Testis (tissue), 5 donors: ENCODE measurements at places on chromosomes 16 and 17. TPM values are rescaled to one million over a fixed set of nuclear protein-coding genes. Genes with fewer than 3 reads are reported as not detected.

The THAP11 gene
- polyA plus RNA-seq, result 24.0 TPM

- no peak overlapping the region for H3K27ac ChIP-seq
- DNase-seq, result no peak
- no peaks in the 10 kb centered on the region for H3K27me3 ChIP-seq
- no peaks in the 10 kb centered on the region for H3K36me3 ChIP-seq
Observed at GRCh38 chr16:22317625-22318024, 20.4 kb downstream of the POLR3E start.

The STAT3 gene
- polyA plus RNA-seq, result 69.5 TPM

The ADGRG1 gene
- polyA plus RNA-seq, result 134 TPM

The KRT26 gene
- 0.30 TPM for polyA plus RNA-seq

DNA sequence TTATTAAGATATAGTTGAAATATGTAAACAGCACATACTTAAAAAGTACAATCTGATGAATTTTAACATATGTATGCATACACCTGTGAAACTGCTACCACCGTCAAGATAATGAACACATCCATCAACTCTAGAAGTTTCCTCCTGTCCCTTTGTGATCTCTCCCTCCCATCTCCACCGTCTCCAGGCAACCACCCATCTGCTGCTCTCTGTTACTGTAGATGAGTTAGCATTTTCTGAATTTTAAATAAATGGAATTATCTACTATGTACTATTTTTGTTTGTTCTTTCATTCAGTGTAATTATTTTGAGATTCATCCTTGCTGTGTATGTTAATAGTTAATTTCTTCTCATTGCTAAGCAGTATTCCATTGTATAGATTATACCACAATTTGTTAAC, 40.2 kb upstream of the SMPD3 start:
- no peaks in the 10 kb centered on the region for H3K36me3 ChIP-seq

The C16orf86 gene
- polyA plus RNA-seq, result 77.9 TPM

The KRTAP4-5 gene
- polyA plus RNA-seq, result not detected

The KRT40 gene
- 0.45 TPM for polyA plus RNA-seq

DNA sequence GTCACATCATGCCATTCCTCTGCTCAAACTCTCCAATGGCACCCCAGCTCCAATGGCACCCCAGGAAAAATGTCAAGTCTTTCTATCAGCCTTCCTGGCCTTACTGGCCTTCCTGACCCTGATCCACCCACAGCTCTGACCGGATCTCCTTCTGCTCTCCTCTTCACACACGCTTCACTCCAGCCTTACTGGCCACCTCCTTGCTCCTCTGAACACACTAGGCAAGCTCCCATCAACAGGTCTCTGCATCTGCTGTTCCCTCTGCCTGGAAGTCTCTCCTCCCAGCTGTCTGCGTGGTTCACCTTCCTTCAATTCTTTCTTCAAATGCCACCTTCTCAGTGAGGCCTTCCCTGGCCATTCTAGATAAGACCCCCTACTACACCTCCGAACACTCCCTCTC, 43.4 kb downstream of the MYO1D start:
- DNase-seq, result no peak
- no peaks in the 10 kb centered on the region for H3K4me1 ChIP-seq
- H3K27ac ChIP-seq, result no peak overlapping the region
- H3K4me3 ChIP-seq, result no peak overlapping the region

- peak overlapping the region; percentile 85 for H3K27ac ChIP-seq
- H3K4me3 ChIP-seq, result peak overlapping the region; percentile 98
- peak; percentile 24 for DNase-seq
- H3K36me3 ChIP-seq, result no peaks in the 10 kb centered on the region
- H3K27me3 ChIP-seq, result no peaks in the 10 kb centered on the region
Observed at GRCh38 chr16:84700446-84701300, 873 bp downstream of the USP10 start.

- DNase-seq, result peak; percentile 19
- no peak overlapping the region for H3K4me3 ChIP-seq
- no peaks in the 10 kb centered on the region for H3K27me3 ChIP-seq
- H3K4me1 ChIP-seq, result no peaks in the 10 kb centered on the region
- no peaks in the 10 kb centered on the region for H3K36me3 ChIP-seq
- no peak overlapping the region for H3K27ac ChIP-seq
Observed at GRCh38 chr16:78362524-78363135, 263.2 kb downstream of the WWOX start.

DNA sequence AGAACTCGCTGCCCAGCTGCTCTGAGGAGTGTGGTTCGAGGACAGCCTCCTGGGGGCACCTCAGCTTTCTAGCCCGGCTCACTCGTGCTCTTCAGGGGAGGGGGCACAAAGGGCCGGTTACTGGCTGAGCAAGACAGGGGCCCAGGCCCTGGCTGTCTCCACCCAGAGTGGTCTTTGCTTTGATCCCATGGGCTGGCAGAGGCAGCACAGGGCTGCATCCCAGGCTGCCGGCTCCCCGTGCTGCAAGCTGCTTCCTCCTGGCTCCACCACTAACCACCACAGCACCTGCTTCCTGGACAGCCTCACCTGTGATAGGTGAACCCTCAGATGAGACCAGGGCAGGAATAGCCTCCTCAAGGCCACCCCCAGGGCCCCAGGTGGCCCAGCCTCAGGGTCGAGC, 6.8 kb downstream of the SPPL2C start:
- no peaks in the 10 kb centered on the region for H3K4me1 ChIP-seq
- H3K4me3 ChIP-seq, result no peak overlapping the region
- no peak for DNase-seq
- H3K36me3 ChIP-seq, result no peaks in the 10 kb centered on the region
- no peak overlapping the region for H3K27ac ChIP-seq

GRCh38 chr17:27807567-27808470, 7.5 kb upstream of the NOS2 start:
- no peaks in the 10 kb centered on the region for H3K36me3 ChIP-seq
- H3K4me1 ChIP-seq, result no peaks in the 10 kb centered on the region
- DNase-seq, result peak; percentile 40
- no peaks in the 10 kb centered on the region for H3K27me3 ChIP-seq
- no peak overlapping the region for H3K27ac ChIP-seq
- no peak overlapping the region for H3K4me3 ChIP-seq

DNA sequence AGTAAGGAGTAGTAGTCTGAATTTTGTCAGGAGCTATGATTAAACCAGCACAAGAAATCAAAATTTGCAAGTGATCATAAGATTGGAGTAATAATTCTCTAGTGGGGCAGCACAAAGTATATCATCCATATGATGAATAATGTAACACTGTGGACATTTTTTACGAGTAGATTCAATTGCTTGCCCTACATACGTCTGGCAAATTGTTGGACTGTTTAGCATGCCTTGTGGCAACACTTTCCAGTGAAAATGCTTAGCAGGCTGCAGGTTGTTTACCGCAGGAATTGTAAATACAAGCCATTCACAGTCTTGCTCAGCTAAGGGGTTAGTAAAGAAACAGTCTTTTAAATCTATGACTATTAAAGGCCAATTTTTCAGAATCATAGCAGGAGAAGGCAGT, 35.7 kb downstream of the ATF7IP2 start:
- no peak for DNase-seq
- no peak overlapping the region for H3K27ac ChIP-seq
- H3K36me3 ChIP-seq, result no peaks in the 10 kb centered on the region
- no peaks in the 10 kb centered on the region for H3K27me3 ChIP-seq

DNA sequence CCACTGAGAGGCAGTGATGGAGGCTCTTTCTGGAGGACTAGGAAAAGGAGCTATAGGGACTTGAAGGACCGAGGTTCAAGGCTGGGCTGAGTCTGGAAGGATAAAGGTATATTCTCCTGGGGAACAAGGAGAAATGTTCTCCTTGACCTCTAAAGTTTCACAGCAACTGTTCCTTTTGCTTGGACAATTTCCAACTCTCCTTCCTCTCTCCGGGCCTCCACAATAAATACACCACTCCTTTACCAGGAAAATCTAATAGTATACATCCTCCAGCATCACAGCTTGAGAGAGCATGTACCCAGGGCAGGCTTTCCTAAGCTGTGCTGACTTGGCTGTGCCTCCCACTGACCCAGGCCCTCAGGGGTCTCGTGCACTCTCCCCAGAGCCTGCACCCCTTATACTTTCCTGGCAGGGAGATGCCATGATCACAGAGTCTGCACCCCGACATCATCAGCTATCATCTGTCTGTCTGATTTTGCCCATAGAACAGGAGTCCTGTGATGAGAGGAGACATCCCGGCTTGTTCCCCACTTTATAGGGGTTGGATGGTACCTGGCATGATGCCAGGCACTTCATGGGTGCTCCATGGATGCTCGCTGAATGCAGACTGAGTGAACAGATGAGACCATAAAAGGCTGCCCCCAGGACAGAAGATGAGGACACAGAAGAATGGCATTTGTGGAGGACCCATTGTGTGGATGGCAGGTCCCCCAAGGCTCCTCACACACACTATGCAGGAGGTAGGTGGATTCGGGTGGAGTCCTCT, 582.6 kb upstream of the CDH5 start:
- H3K27me3 ChIP-seq, result no peaks in the 10 kb centered on the region
- H3K4me1 ChIP-seq, result no peaks in the 10 kb centered on the region
- H3K36me3 ChIP-seq, result no peaks in the 10 kb centered on the region
- DNase-seq, result no peak

DNA sequence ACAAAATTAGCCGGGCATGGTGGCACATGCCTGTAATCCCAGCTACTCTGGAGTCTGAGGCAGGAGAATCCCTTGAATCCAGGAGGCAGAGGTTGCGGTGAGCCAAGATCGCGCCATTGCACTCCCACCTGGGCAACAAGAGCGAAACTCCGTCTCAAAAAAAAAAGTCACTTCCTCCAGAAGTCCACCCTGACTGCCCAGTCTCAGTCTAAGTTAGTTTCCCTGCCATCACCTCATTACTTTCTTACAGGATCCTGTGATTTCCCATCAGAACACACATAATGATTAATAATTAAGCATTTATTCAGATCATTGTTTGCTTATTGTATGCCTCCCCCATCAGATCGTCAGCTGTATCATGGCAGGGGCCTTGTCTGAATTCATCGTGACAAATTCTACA, 31.6 kb downstream of the ABCC3 start:
- no peak for DNase-seq
- H3K27me3 ChIP-seq, result no peaks in the 10 kb centered on the region
- no peaks in the 10 kb centered on the region for H3K36me3 ChIP-seq
- no peak overlapping the region for H3K27ac ChIP-seq
- H3K4me3 ChIP-seq, result no peak overlapping the region

DNA sequence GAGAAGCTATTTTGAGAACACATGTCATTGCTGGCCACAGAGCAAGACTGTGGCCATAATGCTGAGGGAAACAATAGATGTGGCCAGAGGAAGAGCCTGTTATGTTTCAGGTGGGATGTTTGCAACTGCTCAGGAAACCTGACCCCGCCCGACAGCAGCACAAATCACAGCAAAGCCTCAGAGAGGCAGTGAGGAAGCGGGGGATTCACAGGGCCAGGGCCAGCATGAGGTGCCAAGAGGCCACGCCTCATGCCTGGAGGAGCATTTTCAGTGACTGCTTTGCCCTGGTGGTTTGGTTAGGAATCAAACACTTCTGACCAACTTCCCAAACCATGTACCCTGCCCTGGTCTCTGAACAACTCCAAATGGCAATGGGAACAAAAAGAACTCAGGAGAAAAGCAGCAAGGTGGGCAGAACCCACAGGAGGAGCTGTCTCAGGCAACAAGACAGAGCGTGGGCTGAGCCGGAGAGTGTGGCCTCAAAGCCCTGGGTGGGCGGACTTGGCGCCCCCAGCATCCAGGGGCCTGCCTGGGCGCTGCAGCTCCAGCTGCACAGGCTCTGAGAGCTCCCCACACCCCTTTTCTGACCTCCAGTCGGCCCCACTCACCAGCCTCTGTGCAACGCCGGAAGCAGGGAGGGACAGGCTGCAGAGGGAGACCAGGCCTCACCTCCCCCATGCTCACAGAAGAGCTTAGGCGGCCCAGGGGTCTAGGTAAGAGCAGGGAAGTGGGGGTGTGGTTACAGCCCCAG, 20.6 kb downstream of the HIC1 start:
- H3K36me3 ChIP-seq, result no peaks in the 10 kb centered on the region
- no peaks in the 10 kb centered on the region for H3K27me3 ChIP-seq
- no peak overlapping the region for H3K4me3 ChIP-seq

DNA sequence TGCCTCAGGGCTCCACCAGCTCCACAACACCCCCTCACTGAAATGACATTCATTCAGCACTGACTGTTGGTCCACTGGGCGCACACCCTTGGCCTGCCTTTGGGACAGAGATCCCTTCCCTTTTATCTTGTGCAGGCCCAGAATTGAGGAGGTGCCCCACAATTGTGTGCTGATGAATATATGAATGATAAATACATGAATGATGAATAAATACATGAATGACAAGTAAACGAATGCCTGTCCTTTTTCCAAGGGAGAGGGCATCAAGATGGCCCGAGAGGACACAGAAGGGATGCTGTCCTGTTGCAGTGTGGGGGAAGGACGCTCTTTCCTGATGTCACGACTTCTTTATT, 5.7 kb downstream of the CCR7 start:
- no peak overlapping the region for H3K27ac ChIP-seq
- peaks cover 45% of the 10 kb centered on the region for H3K4me1 ChIP-seq
- no peak for DNase-seq
- H3K27me3 ChIP-seq, result no peaks in the 10 kb centered on the region
- H3K36me3 ChIP-seq, result no peaks in the 10 kb centered on the region

- H3K4me1 ChIP-seq, result peaks cover 15% of the 10 kb centered on the region
- H3K36me3 ChIP-seq, result no peaks in the 10 kb centered on the region
- no peak for DNase-seq
- H3K27ac ChIP-seq, result peak overlapping the region; percentile 83
- H3K27me3 ChIP-seq, result no peaks in the 10 kb centered on the region
Observed at GRCh38 chr17:75262112-75262606, 480 bp downstream of the MRPS7 start.

DNA sequence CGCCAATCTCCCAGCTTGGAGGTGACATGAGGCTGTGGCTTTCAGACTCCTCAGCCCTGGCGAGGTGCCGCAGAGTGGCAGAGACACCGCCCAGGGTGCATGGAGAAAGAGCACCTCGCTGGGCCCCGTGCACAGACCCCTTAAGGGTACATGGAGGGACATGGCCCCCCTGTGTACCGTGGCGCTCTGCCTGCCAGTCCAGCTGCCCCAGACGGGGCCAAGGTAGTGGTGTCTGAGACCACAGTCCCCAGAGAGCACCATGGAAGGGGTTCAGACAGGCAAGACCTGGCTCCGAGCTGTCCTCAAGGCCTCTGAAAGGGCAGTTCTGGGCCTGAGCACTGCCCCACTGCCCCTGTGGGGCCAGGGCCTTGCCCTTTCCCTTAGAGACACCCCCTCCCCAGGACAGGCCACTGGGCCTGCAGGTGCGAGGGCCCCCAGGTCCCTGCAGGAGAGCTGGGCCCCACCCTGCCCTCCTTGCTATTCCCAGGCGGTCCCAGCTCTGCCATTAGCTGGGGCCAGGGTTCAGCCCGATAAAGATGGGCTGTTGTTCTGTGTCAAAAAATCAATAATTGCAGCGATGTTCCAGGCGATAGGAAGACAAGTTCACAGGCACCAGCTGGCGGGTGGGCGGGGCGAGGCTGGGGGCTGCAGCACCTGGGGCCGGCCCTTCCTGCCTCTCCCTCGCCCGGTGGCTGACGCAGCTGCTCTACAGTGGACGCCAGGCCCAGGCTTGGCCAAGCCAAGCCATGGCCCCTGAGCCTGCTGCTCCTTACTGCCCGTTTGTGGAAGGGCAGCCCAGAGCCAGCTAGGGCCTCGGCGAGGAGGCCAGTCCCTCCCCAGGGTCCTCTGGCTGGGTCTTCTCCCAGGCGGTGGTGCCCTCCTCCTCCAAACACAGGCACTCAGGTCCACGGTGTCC, 51.7 kb downstream of the ZFPM1 start:
- H3K4me1 ChIP-seq, result peaks cover 30% of the 10 kb centered on the region
- no peak for DNase-seq
- no peak overlapping the region for H3K27ac ChIP-seq
- H3K36me3 ChIP-seq, result no peaks in the 10 kb centered on the region
- H3K27me3 ChIP-seq, result no peaks in the 10 kb centered on the region
- no peak overlapping the region for H3K4me3 ChIP-seq

The ABCC12 gene
- 24.6 TPM for polyA plus RNA-seq

- DNase-seq, result no peak
- H3K4me1 ChIP-seq, result no peaks in the 10 kb centered on the region
- no peak overlapping the region for H3K27ac ChIP-seq
- H3K27me3 ChIP-seq, result no peaks in the 10 kb centered on the region
Observed at GRCh38 chr17:67680445-67681224, 37.1 kb upstream of the NOL11 start.
